Foreskin keratinocyte (primary cell): ENCODE measurements at places on chromosomes 6 and 20. TPM values are rescaled to one million over a fixed set of nuclear protein-coding genes. Genes with fewer than 3 reads are reported as not detected.

ARMH2 gene
- not detected in 2 replicates for total RNA-seq

CPNE5 gene
- total RNA-seq, result 0.07 TPM in 1 of 2 replicates, not detected in the other

EHMT2 gene
- total RNA-seq, result 42.5 and 42.6 TPM in 2 replicates

DNA sequence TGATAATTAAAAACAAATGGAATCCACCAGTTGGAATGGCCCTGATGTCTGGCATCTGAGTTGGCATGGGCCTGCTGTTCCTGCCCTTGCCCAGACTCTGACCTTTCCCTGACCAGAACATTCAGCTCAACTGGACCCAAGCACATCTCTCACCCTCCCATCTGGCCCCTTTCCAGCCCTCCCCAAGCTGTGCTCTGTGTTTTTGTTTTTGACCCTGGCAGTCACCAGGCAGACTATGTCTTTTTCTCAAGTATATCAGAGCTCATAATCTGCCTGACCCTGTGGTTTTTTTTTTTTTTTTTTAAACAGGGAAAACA is 117.6 kb downstream of the TRDN start:
- no peak for DNase-seq

GRCh38 chr6:132511831-132512220 is 1.1 kb downstream of the STX7 start:
- DNase-seq, result no peak

- no peak for DNase-seq
Observed at GRCh38 chr6:92737983-92738382, 681.4 kb downstream of the EPHA7 start.

GRCh38 chr6:105322499-105323225 is 80.2 kb downstream of the PREP start:
- DNase-seq, result peak; percentile 9

DNA sequence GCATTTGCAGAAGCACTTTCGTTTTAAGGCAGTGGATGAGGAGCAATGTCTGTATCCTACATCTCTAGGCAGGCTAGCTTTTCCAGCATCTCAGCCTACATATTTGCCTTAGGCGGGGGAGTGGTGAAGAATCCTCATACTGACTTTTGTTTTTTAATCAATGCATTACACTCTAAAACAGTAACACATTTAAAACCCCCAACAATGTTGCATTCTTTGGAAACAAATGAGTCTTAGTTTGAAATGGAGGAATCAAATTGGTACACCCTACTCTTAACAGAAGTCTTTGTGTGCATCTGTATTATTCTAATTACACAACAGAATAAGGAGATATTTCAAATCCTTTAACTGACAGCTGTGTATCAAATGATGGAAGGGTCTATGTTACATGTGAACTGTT is 9.0 kb downstream of the NKAIN2 start:
- no peak for DNase-seq
